Activated effector memory CD4-positive, alpha-beta T cell treated with Interleukin-2 at 50 U/mL for 16 hours (primary cell): ENCODE measurements at places on chromosomes 1 and 21.

DNA sequence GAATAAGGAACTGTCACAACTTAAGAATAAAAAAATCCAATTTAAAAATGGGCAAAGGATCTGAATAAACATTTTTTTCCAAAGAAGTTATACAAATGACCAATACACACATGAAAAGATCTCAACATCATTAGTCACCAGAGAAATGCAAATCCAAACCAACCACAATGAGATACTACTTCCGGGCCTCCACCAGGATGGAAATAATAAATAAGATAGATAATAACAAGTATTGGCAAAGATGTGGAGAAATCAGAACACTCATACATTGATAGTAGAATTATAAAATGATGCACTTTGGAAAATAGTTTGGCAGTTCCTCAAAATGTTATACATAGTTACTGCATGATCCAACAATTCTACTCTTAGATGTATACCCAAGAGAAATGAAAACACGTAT lies 18.7 kb downstream of the ZSWIM5 start:
- DNase-seq, result no peak

DNA sequence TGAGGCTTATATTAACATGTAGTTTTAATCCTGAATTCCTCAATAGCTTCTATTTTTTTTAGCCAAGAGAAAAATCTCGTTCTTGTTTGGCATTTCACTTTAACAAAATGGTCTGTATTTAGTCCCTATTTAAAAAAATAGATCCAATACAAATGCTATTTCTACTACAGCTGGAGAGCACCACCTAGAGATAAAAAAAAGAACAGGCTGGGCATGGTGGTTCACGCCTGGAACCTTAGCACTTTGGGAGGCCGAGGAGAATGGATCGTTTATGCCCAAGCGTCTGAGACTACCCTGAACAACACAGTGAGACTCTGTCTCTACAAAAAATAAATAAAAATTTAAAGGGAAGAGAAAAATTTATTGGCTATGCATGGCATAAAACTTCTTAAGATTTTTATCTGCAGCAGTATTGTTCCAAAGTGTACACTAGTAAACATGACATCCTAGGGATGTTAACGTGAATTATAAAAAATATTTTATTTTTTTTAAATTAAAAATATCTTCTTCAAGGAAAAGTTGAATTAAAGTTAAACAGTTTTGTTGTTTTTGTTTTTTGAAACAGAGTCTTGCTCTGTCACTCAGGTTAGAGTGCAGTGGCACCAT lies 4.4 kb downstream of the ST7L start:
- no peak for DNase-seq

- no peak for DNase-seq
Measured at GRCh38 chr1:247184254-247184653, 12.4 kb upstream of the ZNF124 start.

DNA sequence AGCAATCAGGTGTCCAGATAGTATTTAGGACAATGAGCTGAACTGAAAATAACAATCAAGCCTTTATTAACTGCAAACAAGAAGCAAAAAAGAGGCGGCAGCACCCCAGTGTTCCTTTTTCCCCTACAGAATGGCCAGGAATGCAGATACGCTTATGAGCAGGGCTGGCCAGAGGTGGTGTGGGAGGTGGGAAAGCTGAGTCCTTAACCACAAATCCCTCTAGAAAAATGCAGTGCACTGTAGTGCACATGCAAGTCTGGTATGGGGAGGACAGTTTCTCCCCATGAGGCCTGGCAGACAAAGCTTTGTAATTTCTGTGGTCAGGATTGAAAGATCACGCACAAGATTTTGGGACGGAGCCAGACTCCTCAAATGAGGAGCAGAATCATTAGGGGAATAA lies 10.7 kb upstream of the IFNAR1 start:
- no peak for DNase-seq

GRCh38 chr1:7425771-7426170 lies 345.3 kb upstream of the VAMP3 start:
- no peak for DNase-seq

GRCh38 chr1:225928186-225929175 lies 4.4 kb upstream of the PYCR2 start:
- DNase-seq, result no peak

- no peak for DNase-seq
Measured at GRCh38 chr1:22088331-22088730, 35.8 kb downstream of the CDC42 start.

DNA sequence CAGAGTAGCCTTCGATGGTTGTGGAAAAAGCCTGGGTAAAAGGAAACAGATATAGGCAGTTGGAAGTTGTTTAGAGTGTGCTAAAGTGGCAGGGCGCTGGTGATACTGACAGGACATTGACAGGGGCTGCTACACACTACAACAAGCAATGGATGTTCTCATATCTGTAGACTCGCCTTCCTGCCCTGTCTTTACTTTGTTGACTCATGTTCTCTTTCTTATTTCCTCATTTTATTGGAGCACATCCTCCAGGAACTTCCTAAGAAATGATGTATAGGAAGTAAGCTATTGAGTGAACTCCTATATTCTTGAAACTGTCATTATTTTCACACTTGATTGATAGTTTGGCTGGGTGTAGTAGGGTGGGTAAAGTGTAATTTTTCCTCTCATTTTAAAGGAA lies 51.0 kb downstream of the C4BPA start:
- DNase-seq, result no peak
